ENCODE measurements at places on chromosomes 11 and 22.

DNA sequence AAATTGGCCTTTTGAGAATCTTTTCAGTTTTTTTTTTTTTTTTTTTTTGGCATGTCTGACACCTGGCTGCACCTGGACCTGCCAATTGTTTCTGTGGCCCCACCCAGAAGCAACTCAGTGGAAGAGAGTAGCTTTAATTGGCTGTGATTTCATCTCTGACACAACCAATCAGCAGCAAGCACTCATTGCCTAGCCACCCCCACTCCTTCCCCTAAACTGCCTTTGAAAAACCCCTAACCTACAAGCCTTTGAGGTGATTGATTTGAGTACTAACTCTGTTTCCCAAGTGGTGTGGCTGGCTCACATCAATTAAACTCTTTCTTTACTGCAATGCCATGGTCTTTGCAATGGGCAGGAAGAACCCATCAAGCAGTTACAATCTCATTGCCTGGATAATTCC lies 98.2 kb upstream of the CHORDC1 start:
- no peak for DNase-seq

- no peak for DNase-seq
These were observed 67.5 kb downstream of the MED15 start for GRCh38 chr22:20574920-20575353.

GRCh38 chr22:17872471-17872870 lies 98.2 kb upstream of the BID start:
- no peak for DNase-seq

DNA sequence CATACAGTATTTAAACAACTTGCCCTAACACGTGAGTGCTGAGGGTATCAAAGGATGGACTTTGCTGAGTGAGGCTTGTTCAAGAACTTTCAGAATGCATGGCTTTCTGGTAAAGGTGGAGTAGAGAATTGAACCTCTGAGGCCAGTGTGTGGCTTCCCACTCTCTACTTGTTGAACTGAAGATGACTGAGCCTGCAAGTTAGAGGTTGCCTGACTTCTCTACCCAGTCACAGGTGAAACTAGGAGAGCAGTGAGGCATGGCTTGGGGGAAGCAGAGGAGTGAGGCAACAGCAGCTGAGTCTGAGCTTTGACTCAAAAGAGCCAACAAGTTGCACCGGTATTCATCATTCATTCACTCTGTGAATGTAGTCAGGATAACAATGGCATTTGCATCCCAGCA lies 256.4 kb upstream of the SESN3 start:
- DNase-seq, result peak; percentile 0

GRCh38 chr11:134691985-134692384 lies 279.9 kb upstream of the B3GAT1 start:
- DNase-seq, result no peak

GRCh38 chr11:17766590-17766989 lies 32.0 kb downstream of the KCNC1 start:
- no peak for DNase-seq

DNA sequence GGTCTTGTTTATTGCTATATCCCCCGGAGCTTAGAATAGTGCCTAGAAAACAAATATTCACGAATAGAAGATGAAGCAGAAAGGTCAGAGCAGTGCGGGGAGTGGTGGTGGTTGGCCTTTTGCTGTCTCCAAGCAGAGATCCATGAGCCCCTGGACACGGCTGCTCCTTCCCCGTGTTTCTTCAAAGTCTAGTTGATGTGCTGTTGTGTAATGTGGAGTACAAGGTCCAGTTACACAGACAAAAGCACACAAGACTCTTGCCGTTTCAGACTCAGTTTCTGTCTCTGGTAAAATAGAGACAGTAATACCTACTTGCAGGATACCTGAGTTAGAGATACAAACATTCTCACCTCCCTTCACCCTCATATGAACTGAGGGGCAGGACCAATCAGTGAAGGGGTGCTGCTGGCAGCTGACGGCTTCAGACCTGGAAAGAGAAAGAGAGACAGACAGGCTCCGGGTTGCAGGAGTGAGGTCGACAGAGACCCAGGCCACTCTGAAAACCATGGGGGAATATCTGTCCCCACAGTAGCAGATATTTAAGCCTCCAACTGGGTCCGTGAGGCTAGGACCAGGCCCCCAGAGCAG lies 56.2 kb downstream of the RASSF10 start:
- DNase-seq, result no peak

DNA sequence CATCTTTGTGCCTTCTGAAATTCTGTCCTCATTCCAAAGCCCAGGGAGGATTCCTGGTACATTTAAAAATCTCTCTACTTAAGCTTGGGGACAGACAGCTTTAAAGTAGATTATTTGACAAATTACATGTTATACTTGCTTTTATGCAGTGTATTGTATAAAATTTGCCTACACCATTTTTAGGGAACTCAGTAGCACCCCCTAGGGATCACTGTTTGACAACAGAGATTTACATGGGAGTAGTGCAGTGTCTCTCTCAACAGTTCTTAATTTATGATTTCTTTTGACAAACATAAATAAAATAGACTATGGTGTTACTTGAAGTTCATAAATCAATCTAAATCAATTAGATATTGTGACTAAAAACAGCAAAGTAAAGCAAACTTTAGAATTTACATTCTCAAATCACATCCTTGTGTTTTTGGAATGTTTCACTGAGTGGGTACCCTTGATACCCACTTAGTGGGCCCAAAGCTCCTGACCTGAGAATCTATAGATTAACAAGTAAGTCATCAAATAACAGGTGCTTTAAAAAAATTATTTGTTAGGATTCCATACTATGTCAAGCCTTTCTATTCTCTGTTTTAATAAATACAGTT lies 428.8 kb downstream of the DYNC2H1 start:
- no peak for DNase-seq

DNA sequence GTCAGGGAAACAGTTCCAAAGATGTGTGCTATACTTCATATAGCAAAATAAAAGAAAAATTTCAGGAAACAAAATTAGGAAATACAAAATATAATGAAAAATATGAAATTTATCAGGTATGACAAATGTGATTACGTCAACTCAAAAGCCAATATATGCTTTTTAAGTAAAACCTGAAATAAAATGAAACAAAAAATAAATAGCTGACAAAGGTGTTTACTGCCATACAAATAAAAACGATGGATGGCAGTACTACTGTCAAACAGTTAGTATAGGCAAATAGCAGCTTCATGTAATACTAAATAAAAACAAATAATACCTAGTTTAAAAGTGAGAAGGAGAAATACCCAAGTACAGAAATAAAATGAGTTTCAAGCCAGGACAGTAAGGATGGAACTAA lies 13.7 kb downstream of the CEP57 start:
- no peak for DNase-seq

DNA sequence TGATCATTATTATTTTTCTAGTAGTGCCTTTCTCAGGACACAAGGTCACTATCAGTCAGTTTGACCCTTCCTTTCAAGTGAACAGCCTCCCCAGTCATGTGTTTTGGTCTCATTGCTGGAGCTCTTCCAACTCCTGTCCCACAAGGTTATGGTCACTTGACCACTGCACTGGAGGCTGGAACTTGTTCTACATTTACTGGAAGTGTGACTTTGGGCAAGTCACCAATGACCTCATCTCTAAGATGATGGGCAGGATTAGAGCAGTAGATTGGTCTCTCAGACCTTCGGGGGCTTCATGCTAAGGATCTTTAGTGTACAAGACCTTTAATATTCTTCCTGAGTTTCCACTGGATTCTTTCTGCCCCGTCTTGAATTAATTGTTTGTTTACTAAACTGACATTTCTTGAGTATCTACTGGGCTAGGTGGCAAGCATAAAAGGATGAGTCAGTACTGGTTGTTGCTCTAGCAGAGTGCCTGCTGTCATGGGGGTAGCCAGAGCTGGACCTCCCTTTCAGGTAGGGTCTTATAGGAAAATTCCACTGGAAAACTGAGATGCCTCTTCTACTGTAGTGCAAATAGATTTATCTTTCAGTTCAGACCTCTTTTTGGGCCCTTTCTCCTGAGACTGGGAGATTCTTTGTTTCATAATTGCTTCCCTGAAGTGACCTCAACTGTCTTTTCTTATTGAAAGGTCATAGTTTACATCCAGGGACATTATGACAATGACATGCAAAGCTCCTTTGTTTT lies 106.8 kb downstream of the GRAMD1B start:
- no peak for DNase-seq

GRCh38 chr11:44848203-44848962 lies 102.3 kb downstream of the TP53I11 start:
- DNase-seq, result no peak

DNA sequence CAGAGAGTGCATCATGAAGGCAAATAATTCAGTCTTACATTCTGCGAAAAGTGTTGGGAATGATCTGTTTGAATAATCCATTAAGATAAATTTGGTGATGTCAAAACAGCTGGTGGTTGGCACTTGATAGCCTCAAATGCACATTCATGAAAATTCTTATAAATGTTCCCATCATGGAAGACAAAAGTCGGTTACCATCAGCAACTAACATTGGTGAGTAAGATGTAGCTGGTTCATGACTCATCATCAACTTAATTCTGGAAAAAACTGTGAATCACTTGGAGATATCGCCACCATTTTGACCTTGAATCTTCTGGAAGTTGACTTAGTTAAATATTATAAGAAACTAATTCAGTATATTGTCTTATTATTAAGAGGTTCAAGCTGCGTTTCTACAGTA lies 11.2 kb downstream of the CRYBB1 start:
- no peak for DNase-seq

DNA sequence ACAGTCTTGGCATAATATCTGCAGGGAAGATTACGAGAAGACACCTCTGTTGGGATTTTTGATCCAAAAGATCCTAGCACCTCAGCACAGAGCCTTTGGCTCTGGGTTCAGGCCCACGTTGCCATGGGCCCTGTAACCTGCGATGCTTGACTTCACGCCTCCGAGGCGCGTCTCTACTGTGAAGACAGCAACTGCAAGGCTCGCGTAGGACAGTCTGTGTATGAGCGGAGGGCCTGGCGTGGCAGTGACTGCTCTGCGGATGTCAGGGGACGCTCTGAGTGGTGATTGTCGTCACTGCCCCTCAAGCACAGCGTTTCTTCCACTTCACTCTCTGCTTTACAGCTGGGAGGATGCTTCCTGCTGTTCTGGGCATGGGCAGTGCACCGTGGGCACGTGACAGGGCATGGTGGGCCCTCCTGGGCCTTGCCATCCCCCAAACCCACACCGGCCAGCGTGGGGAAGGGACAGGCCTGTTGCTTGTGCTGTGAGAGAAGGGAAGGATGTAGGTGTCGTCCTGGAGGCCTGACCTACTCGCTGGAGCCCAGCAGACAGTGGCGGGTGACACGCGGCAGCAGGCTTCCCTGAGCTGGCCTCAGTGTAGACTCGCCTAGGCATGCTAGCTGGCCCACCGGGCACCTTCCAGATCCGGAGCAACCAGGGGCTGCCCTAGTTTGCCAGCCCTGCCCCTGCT lies 26.5 kb downstream of the GLB1L2 start:
- DNase-seq, result no peak

DNA sequence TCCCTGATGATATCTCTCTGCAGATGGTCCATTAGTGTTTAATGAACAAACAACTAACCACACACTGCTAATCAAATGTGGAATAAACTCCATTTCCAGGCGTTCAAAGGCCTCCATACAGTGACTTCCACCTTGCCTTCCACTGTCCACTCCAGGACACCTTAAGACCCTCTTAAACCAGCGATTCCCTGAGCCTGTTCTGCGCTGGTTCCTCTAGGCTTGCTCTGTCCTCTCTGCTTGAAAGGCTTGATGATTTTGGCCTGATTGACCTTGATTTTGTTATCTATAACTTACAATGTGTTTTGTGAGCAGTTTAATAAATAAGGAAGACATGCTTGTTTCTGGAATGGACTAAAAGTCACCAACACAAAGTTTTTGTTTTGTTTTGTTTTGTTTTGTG lies 12.0 kb downstream of the OVCH2 start:
- DNase-seq, result no peak

- no peak for DNase-seq
These were observed 133.4 kb upstream of the DDI1 start for GRCh38 chr11:103902994-103903393.

GRCh38 chr11:35563484-35564244 lies 38.2 kb upstream of the PAMR1 start:
- DNase-seq, result no peak

DNA sequence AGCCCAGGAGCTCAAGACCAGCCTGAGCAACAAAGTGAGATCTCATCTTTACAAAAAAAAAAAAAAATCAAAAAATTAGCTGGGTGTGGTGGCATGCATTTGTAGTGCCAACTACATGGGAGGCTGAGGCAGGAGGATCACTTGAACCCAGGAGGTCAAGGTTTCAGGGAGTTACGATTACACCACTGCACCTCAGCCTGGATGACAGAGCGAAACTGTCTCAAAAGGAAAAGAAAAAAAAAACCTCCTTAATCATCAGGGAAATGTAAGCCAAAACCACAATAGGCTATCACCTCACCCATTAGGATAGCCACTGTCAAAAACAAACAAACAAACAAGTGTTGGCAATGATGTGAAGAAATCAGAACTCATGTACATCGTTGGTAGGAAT lies 13.4 kb downstream of the DGCR2 start:
- no peak for DNase-seq

GRCh38 chr22:36374603-36375024 lies 13.2 kb downstream of the MYH9 start:
- peak; percentile 56 for DNase-seq

GRCh38 chr22:46578824-46579561 lies 41.2 kb upstream of the GRAMD4 start:
- no peak for DNase-seq

DNA sequence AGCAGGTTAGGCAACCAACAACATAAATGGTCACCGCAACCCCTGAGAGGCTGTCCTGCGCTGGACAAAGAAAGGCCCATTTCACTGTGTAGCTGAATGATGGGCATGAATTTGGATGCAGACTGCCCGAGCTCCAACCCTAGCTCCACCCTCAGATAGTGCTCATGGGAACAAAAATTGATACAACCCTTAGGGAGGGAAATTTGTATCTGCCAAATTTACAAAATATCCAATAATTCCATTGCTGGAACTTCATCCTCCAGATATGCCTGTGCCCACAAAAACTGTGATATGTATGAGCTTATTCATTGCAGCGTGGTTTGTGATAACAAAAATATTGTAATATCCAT lies 2.0 kb downstream of the MS4A8 start:
- no peak for DNase-seq

GRCh38 chr11:60887556-60887955 lies 18.8 kb downstream of the PRPF19 start:
- DNase-seq, result no peak

- DNase-seq, result no peak
These were observed 38.5 kb upstream of the SPON1 start for GRCh38 chr11:13923716-13924650.

- DNase-seq, result no peak
These were observed 38.1 kb upstream of the PCF11 start for GRCh38 chr11:83118814-83119213.

- no peak for DNase-seq
These were observed 602.6 kb upstream of the API5 start for GRCh38 chr11:42709216-42709615.

- DNase-seq, result no peak
These were observed 12.8 kb downstream of the SAA4 start for GRCh38 chr11:18223591-18224387.

DNA sequence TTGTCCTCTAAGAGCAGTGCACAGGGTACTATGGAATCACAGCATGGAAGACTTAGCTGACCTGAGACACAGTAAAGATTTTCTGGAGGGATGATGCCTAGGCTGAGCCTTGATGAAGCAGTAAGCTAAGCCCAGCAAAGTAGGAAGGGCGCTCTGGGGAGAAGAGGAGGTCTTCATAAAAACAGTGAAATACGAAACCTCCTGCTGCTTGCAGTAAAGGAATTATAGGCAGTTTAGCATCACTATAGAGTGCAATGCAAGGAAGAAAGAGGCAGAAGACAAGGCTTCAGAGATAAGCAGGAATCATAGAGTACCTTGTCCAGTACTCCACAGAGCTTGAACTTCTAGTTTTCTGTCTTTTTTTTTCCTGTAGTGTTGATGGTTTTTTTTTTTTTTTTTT lies 555.7 kb upstream of the CADM1 start:
- DNase-seq, result no peak

Data from stimulated activated naive CD4-positive, alpha-beta T cell treated with Interleukin-2 at 50 U/mL for 16 hours (primary cell).